ENCODE measurements at places on chromosomes 5 and 9.

- DNase-seq, result no peak
Observed at GRCh38 chr5:67195406-67196275, 958 bp downstream of the CD180 start.

DNA sequence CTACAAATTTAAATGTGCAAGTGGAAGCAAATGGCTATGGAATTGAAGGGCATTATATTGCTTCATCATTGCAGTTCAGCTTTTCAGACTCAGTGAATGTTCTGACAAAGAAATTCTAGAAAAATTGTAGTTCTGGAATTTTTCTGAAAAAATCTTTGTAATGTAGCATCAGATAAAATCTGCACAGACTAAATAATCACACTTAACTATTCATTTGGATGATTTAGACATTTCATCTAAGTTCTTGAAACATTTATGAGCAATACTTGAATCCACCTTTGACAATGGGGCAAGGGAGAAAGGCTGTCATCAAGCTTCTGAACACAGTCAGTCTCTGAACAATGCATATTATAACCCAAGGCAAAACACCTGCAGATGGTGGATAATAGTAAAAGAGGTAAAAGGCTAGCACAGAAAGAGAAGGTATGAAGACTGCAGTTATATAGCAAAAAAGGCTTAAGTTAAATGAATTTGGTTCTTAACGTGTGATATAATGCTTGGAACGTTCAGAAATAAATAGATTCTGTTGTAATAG is 1352.0 kb upstream of the NUDT12 start:
- DNase-seq, result no peak

GRCh38 chr5:137016783-137017324 is 482.3 kb downstream of the SPOCK1 start:
- no peak for DNase-seq

DNA sequence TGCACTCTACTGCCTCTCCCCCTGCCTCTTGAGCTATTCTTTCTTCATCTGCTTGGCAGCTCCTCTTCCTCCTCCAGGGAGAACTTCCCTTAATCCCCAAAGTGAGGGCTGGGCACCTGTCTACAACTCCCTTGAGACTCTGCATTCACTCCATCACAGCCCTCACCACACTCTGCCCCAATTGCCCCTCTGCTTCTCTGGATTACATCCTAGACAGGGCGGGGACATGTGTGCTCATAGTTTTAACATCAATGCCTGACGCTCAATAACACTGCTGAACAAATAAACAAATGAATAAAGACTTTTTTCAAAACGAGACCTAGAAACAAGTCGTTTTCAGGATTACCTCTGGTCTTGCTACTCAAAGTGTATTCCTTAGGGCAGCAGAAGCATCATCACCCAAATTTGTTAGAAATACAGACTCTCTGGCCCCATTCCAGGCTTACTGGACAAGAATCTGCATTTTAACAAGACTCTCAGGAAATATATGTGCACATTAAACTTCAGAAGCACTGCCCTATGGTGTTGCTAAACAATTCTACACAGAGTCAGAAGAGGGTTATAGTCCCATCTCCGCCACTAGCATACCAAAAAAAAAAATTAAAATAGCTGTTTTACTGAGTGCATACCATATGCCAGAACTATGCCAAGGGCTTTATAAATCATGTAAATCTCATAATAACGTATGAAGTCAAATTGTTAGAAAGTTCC is 115.6 kb downstream of the CDK5RAP2 start:
- no peak for DNase-seq

DNA sequence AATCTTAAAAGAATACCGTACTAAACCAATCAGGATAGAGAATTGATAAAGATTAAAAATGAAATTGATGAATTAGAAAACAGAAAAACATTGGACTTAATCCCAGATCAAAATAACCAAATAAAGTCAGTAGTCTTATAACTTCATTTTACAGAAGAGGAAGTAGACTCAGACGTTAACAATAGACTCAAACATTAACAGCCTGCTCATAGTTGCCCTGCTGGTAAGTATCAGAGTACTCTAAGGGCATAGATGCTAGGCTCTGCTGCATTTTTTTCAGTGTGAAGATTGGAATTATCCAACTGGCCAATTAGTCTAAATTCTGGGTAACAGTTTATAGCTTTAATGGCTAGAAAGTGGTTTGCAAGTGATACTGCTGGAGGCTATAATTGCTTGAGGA is 42.9 kb downstream of the ADGRV1 start:
- DNase-seq, result no peak

GRCh38 chr9:135348076-135348787 is 131.3 kb upstream of the PPP1R26 start:
- no peak for DNase-seq
